T-helper 2 cell treated with Interferon-gamma antibody and Interleukin-4, amounts not matched to agents 5 μg/mL and 100 μg/mL, for 36 hours (primary cell): ENCODE measurements at places on chromosomes 7 and 10.

GRCh38 chr7:7732621-7733281 is 14.3 kb upstream of the RPA3 start:
- no peak for DNase-seq

DNA sequence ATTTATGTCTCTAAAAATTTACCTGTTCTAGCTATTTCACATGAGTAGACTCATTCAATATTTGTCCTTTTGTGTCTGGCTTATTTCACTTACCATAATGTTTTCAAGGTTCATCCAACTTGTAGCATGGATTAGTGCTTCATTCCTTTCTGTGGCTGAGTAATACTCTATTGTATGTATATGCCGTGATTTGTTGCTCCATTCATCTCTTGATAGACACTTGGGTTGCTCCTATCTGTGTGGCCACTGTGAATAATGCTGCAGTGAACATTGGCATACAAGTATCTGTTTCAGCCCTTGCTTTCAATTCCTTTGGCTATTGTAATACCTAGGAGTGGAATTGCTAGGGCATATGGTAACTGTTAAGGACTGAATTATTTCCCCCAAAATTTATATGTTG is 86.9 kb downstream of the VWC2 start:
- no peak for DNase-seq

DNA sequence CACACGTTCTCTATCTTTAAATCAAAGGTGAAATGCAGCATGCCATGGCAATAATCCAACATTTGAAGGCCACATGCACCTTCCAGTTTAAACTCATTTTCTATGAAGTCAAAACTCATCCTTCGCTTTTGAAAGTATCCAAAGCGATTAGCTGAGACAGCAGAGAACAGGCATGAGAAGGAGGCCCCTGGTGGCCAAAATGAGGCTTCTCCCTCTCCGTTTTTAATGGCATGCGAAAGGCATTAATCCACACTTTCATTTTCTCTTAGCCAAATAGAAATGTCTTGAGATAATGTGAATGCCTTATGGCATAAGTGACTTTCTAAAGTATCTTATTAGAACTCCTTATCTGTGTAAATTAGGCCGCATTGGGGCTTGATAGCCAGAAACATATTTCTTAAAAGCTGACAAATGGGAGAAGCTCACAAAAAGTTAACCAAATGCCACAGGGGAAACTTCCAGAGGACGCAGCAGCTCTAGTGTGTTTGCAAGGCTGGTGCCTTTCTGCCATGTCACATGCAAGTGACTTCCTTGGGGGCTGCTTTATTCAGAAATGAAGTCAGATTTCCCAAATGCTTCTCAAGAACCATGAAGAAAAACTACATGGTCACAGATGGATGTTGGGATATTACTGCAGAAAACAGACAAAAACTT is 1189.6 kb downstream of the SORCS1 start:
- no peak for DNase-seq

GRCh38 chr10:29993319-29993915 is 66.0 kb downstream of the JCAD start:
- DNase-seq = no peak

- no peak for DNase-seq
Measured at GRCh38 chr7:32952876-32953275, 4.4 kb upstream of the FKBP9 start.

DNA sequence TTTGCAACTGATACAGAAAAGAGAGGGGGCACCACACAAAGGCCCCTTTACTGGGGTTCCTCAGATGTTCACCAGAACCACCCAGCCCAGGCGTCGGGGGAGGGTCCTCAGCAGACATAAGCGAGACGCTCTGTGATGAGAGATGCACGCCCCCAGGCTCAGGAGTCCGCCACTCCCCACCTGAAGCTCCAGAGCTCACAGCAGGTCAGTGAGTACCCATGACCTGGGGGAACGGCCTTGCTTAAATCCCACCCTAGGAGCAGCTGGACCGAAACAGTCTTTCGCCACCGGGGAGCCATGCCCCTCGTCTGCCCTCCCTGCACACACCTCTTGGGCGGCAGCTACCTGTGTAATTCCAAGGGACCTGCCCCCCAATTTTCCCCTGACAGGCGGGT is 2.8 kb downstream of the CRYGN start:
- DNase-seq = no peak

GRCh38 chr10:11005725-11006427 is 11.8 kb upstream of the CELF2 start:
- no peak for DNase-seq
